SJSA1 (cell line): ENCODE measurements at places on chromosomes 4 and X. TPM values are rescaled to one million over a fixed set of nuclear protein-coding genes. Genes with fewer than 3 reads are reported as not detected.

DNA sequence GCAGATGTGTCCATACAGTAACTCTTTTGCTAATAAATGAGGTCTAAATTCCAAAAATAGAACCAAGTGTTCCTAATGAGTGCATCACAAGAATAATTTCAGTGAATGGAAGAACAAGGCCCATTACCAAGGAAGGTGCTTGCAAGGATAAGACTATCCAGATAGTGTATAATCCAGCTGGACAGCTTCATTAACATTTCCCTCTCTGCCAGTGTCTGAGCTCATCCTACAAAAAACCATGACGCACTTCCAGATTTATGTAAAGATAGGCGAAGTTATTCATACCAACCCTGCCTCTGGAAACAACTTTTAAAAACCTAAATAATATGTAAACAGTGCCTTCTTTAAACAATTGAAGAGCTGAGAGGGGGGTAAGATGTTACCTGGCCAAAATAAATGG is 177.9 kb upstream of the STK26 start:
- DNase-seq: no peak
- H3K4me3 ChIP-seq: no peak overlapping the region
- no peaks in the 10 kb centered on the region for H3K4me1 ChIP-seq
- H3K27me3 ChIP-seq: no peaks in the 10 kb centered on the region
- no peaks in the 10 kb centered on the region for H3K36me3 ChIP-seq
- H3K27ac ChIP-seq: no peak overlapping the region

The HPGDS gene
- total RNA-seq: not detected in 2 replicates

The ADH1A gene
- total RNA-seq: not detected in 2 replicates

- no peaks in the 10 kb centered on the region for H3K27me3 ChIP-seq
- H3K4me3 ChIP-seq: no peak overlapping the region
- H3K27ac ChIP-seq: no peak overlapping the region
Observed at GRCh38 chr4:24643774-24644520, 59.6 kb upstream of the DHX15 start.

DNA sequence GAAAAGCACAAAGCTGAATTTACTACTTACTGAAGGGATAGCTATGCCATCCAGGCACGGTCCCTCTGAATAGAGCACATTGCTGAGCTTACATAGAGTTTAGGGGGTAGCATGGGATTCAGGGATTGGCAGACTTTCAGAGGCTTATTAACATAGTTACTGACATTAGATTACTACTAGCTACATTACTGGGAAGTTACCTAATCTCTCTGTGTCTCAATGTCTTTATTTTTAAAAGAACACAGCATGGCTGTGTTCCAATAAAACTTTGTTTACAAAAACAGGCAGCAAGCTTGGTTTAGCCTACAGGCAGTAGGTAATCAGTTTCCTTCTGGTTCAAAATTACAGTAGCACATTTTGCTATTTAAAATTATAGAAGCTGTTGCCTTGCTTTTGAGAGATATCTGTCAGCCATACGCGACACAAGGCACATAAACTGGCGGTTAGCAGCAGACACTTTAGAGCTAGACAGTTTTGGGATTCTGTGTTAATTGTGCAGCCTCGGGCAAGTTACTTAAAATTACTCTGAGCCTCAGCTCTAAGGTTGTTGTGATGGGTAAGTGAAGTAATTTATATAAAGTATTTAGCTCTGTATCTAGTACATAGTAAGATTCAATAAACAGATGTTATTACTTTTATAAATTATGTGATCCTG is 6.9 kb downstream of the KLHL8 start:
- no peak overlapping the region for H3K27ac ChIP-seq
- H3K36me3 ChIP-seq: no peaks in the 10 kb centered on the region; the same call in 1 of the 2 replicates
- H3K4me1 ChIP-seq: no peaks in the 10 kb centered on the region
- no peak for DNase-seq
